Astrocyte of the cerebellum (primary cell): ENCODE measurements at places on chromosomes 7 and 10.

GRCh38 chr7:69359003-69359700 is 239.1 kb upstream of the AUTS2 start:
- no peak for DNase-seq

- no peak for DNase-seq
These were observed 10.9 kb downstream of the PWWP2B start for GRCh38 chr10:132407846-132408278.

- DNase-seq, result no peak
These were observed 557.4 kb upstream of the ADARB2 start for GRCh38 chr10:2294739-2295138.

DNA sequence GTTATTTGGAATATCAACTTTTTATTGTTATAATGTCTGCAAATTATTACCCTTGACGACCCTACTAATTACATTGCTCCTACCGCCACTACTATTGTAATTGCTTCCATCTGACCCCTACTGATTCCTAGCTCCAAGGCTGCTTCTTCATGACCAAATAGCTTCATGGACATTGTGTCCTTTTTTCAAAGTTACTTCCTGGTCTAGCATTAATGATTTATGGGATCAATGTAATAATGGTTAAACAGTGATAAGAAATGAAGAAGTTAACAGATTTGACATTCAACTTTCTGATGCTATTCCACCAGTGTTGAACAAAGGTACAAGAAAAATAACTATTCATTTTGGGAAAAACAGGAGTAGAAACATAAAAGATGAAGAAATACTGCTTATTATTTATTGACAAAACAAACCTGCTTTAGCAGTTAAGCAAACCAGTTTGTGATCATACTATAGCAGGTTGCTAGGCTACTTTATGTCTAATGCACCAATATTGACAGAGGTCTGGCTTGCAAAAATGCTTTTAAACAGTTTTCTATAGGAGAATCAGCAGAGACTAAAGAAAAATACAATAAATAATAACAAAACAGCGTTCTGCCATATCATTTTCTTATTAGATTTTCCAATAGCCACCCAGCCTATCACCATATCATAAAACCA is 125.8 kb downstream of the PCLO start:
- no peak for DNase-seq

- no peak for DNase-seq
These were observed 57.8 kb downstream of the TBXAS1 start for GRCh38 chr7:139886899-139887298.

DNA sequence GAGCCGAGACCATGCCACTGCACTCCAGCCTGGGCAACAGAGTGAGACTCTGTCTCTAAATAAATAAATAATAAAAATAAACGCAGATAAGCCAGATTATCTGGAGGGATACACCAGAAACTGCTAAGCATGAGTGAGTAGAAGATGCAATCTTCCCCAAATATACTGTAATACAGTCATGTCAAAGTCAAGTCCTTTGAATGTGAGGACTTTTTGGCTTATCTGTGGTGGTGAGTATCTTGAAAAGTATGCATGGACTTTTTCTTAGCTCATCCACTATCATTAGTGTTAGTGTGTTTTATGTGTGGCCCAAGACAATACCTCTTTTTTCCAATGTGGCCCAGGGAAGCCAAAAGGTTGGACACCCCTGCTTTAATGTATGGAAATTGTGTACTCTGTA is 44.7 kb upstream of the PITRM1 start:
- no peak for DNase-seq

- no peak for DNase-seq
These were observed 9.9 kb downstream of the PRR15 start for GRCh38 chr7:29573567-29573966.

DNA sequence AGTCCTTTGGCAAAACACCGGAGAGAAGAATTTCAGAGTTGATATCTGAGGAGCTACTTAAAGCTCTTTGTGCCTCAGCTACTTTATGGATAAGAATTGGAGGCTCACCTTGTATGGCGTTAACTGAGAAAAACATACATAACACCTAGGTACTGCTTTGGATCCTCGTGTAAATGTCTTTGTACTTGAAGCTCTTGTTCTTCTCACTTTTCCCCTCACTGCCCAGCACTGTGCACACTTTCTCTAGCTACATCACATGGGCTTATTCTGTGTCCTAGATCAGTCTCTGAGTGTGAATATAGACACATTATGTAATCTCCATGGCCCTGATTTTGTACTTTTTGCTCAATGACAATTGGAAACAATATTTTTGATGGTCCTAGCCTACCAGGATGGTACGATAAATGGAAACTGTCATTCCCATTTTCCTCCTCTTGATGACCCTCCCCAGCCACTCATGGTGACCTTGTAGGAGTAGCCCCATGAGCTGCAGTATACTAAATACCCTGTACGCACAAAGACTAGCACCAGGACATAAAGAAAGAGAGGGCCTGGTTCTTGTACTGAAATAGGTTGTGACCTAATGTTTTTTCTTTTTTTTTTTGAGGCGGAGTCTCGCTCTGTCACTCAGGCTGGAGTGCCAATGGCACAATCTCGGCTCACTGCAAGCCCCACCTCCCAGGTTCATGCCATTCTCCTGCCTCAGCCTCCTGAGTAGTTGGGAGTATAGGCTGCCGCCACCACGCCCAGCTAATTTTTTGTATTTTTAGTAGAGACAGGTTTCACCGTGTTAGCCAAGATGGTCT is 22.1 kb downstream of the STAMBPL1 start:
- DNase-seq, result no peak

- no peak for DNase-seq
These were observed 558.8 kb upstream of the GHITM start for GRCh38 chr10:83580373-83581012.

DNA sequence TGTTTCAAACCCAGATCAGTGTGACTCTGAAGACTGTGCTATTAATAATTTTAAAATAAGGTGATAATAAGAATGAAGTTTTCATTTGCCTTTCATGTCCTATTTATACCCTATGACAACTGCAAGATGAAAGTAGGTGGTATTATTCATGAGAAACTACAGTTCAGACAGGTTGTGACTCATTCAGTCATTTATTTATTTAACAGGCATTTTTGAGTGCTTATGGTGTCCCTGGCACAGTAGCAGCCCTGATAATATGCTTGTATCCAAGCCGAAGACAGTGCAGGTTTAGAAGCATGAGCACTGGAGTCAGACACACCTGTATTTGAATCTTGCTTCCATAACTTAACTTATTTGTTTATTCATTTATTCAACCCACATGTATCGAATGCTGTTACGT is 87.1 kb downstream of the FZD1 start:
- DNase-seq, result no peak

DNA sequence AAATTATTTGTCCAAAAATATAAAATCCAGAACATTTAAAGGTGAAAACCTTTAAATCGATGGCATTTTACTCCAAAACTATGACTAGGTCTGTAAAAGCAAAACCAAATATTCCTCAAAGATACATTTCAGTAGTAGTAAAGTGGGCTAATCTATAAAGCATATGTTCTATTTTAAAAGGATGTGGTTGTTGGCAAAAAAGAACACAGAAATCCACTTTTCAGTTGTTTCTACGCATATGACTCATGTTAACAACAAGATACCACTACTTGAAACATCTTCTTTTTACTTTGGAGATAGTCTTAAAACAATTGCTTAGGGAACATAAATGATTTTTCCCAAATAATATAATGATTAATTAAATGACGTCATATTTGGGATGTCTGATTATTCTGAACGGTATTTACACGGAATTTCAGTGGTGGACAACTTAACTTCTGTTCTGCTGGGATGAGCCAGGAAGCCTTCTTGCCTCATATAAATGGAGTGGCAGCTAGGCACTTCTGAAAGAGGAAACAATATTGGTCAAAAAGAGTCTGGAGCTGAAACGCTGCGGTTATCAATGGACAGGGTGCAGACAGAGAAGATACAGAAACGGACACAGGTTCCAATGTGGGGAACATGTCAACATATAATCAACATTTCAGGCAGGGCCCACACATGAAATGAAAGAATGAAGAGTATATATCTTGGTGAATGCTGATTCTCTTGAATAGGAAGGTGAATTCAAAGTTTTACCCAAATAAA is 78.5 kb downstream of the ETV1 start:
- DNase-seq, result no peak

DNA sequence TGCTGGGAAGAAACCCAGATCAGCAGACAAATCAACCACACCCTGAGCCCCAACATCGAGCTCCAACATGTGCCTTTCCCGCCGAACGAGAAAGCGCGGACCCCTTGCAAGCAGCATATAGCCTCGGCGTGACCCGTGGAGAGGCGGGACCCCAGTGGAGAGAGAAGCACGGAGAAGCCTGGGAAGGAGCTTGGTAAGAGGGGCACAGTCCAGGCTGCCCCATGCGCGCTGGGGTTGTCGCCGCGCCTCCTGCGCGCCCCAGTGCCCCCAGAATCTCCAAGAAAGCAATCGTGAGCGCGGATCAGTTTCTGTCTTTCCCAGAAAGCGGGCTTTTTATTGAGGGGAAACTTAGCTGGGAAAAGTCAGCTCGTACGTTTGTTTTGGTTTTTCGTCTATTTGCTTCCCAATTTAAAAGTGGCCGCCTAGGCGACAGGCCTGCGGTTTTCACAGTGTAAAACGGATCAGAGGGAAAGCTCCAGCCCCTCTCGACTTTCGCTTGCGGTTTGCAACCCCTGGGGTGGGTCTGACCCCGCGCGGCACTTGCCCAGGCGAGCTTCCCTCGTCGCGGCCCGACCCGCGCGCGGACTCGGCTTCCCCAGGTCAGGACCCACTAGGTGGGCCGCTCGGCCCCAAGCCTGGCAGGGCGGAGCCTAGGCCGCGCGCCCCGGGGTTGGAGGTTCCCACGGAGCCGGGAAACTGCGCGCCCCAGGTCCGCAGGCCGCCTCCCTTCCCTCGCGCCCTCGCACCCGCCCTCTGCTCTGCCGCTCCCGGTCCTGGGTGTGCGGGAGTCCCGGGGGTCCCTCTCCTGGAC is 31.1 kb downstream of the SKIDA1 start:
- no peak for DNase-seq

DNA sequence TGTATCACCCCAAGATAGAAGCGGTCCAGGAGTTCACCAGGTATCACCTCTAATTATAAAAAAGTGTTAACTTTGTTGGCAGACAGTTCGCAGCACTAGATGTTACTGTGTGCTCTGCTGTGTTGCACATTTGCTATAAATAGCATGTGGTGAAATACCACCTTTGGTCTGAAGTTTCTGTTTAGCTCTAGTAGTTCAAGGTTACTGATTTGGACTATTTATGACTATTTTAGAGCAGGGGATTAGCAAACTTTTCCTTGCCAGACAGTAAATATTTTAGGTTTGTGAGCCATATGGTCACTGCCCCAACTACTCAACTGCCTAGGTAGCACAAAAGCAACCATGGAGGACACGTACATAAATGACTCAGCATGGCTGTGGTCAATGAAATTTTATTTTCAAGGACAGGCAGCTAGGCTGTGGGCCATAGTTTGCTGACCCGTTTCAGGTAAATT is 16.5 kb downstream of the DENND10 start:
- DNase-seq, result no peak

GRCh38 chr7:1741751-1742554 is 71.9 kb downstream of the ELFN1 start:
- no peak for DNase-seq

GRCh38 chr10:45404087-45404769 is 30.2 kb downstream of the ALOX5 start:
- DNase-seq, result no peak

GRCh38 chr7:150955519-150956394 is 22.4 kb downstream of the KCNH2 start:
- no peak for DNase-seq

- DNase-seq, result no peak
These were observed 476.6 kb downstream of the GATA3 start for GRCh38 chr10:8531116-8531515.

GRCh38 chr7:128361411-128362379 is at the start of gene PRRT4:
Gene PRRT4 (minus strand): TSS chr7:128361690.
- no peak for DNase-seq

DNA sequence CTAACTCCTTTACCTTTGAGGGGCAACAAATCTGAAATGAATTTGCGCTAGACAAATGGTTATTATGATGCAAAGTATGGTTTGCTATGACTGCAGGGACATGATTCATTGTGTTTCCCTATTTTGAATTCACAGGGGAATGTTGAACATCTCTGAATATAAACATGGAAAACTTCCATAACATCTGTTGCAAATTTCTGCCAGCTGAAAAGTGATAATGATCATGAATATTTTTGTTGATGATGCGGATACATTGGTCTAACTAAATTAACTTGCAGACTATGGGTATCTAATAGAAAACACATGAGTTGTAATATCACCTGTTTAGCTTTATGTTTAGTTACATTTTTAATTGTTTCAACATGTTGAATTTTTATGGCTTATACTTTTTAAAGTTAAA is 1325.5 kb downstream of the REEP3 start:
- DNase-seq, result no peak

DNA sequence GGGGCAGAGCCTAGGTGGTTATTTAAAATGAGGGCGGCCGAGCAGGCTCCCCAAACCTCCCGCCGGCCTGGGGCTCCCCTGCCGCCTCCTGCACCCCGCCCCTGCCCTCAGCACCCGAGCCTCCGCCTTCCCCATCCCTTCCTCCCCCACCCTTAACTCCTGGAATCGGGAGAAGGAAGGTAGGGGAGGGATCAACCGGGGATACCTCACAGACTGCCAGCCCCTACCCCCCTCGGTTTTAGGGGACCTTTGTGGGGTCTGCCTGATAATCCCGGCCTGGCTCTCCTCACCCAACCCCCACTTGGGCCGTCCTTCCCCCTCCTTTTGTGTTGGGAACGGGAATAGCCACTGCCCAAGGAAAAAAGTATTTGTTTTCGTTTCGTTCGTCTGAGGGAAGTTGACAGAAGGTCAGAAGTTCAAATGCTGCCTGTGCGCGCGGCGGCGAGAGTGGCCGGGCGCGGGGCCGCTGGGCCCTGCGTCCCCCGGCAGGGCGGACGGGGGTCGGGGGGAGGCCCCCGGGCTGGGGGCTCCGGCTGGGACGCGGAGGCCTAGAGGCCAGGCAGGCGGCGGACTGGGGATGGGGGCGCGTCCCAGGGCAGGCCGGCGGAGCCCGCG is 2.8 kb downstream of the SHH start:
- no peak for DNase-seq

DNA sequence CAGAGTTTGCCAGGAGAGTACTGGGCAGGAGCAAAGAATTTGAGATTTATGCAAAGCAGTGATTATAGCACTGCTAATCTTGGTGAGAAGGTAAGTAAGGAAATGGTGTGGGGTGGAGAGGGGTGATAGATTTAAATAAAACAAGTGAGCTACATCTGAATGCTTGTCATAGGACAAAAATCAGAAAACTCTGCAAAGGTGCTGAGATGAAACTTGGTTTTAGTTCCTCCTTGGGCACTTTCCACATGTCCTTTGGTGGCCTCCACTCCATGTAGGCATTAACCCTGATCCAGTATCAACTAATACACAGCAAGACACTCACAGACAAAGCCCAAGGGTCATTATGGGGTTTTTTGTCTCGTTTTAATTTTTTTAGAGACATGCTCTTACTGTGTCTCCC is 25.7 kb upstream of the FAM107B start:
- DNase-seq, result no peak
